ENCODE measurements at places on chromosomes 2 and 18.

- DNase-seq: no peak
Observed at GRCh38 chr2:152298754-152299153, 36.2 kb upstream of the FMNL2 start.

- DNase-seq: no peak
Observed at GRCh38 chr2:198692907-198693510, 764.7 kb downstream of the SATB2 start.

DNA sequence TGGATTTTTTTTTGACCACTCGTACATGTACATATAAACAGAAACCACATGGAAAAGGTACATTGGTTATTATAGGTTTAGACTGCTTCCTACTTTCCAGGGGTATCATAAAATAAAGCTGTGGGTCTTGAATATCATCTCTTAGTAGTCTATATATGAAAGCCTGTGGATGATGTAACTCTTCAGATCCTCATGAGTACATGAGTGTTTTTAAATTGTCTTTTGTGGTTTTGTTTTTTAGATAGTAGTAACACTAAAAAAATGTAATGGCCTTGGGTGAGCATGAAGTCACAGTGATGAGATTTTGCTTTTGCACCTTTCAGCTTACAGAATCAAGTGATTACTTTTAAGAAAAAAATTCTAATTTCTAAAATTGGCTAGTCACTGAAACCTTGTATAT, 80.2 kb downstream of the RAB3GAP1 start:
- DNase-seq: no peak

DNA sequence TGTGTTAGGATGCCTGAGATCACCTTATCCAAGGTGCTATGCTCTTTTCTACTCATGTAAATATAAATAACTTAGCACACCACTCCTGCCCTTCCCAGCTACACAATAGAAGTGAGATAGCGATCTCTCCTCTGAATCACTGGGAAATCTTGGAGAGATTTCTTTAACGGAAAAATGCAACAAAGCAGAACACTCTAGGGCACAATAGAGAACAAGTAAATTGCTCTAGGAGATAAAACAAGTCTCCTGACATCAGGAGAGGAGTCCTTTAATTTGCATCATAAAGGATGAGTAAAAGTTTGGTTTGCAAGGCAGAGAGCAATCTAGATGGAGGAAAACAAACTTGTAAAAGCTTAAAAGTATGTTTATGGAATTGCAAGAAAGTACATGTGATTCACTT, 224.1 kb downstream of the PAX3 start:
- DNase-seq: no peak

- peak; percentile 26 for DNase-seq
Observed at GRCh38 chr2:174524527-174524926, 37.7 kb upstream of the GPR155 start.

DNA sequence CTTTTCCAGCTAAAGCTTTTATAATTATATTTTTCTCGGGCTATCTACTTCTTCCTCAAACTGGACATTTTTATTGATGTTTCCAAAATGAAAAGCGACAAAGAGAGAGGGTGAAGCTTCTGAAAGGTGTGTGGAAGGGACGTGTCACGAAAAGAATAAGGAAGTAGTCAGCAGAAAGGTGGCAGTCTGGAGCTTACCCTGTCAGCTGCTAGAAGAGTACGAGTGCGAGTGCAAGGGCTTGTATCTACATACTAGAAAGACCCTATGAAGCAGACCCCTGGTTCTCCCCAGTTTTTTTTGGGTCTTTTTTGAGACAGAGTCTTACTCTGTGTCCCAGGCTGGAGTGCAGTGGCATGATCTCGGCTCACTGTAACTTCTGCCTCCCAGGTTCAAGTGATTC, 14.6 kb downstream of the FHL2 start:
- no peak for DNase-seq

DNA sequence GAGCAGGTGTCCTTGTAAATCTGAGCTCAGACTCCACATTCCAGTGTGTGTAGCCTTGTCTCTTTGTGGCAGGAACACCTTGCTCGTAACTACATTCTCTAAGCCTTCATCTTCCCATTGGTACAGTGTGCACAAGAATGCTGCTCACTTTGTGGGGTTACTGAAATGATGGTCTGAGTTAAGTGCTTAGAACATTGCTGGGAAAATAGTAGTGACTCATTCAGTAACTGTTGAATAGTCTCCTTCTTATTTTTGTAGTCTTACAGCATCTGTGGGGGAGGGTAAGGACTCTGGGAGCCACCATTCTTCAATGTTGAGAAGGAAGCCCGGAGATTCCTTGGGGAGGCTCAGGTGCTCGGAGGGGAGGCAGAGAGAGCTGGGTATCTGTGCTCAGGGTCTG, 236.0 kb upstream of the HDAC4 start:
- DNase-seq: no peak

DNA sequence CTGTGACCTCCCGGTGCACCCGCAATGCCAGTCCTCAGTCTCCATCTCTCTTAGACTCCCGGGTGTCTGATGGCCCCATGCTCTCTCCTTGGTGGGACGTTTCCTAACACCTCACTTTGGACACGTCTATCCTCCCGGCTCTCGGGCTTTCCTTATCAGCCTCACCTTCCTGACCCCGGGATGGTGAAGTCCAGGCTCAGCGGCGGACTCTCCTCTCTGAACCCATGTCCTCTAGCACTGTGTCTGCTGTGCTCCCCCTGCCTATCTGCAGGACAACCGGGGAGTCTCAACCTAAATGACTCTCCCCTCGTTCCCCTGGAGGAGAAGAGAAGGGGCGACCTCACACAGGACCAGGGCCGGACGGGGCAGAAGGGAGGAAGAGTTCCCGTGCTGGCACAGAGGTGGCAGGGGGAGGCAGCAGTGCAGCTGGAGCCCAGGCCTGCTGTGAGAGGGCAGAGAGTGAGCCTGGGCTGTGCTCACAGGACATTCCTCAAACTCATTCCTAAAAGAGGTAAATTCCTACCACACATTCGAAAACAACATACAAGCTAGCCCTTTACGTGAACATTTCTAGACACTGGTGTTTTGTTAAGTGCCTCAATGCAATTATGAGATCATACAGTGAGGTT, 41.9 kb downstream of the MBP start:
- no peak for DNase-seq

DNA sequence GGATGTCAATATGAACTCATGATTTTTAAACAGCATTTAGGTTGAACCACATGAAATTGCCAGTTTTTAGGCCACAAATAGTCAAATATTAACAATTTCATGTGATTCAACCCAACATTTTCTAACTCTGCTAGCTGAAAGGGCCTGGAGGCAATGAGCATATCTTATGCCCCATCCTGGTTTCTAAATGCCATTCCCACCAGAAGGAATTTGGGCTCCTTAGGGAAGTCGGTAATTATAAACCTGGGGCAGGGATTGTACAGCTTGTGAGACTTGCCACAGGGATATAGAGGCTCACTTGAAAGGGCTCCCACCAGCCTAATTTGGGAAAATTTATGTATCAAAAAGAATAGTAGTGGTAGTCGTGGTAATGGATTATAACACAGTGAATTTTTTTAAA, 178.4 kb upstream of the ALPP start:
- no peak for DNase-seq

All from CD4-positive, alpha-beta T cell treated with Interleukin-1 beta for 1 hour (primary cell).